Stimulated activated CD8-positive, alpha-beta memory T cell treated with anti-CD3 and anti-CD28 coated beads, Interleukin-15, amount 100 ng/mL, for 24 hours (primary cell): ENCODE measurements at places on chromosomes 4 and X.

- DNase-seq = no peak
Measured at GRCh38 chr4:24747234-24747975, 48.0 kb upstream of the SOD3 start.

- no peak for DNase-seq
Measured at GRCh38 chr4:82785611-82786400, 12.8 kb downstream of the SCD5 start.

DNA sequence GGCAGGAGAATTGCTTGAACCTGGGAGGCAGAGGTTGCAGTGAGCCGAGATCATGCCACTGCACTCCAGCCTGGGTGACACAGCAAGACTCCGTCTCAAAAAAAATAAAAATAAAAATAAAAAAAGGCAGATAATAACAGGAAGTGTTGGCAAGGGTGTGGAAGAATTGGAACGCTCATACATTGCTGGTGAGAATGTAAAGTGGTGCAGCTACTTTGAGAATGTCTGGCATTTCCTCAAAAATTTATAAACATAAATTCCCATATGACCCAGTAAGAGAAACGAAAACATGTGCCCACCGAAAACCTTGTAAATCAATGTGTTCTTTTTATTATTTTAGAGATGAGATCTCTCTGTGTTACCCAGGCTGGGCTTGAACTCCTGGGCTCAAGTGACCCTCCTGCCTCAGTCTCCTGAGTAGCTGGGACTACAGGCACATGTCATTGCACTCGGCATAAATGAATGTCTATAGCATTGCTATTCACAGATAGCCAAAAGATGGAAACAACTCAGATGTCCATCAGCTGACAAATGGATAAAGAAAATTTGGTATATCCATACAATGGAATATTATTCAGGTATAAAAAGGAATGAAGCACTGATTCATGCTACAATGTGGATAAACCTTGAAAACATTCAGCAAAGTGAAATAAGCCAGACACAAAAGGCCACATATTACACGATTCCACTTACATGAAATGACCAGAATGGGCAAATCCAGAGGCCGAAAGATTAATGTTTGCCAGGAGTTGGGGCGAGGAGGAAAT is 63.7 kb upstream of the PLAC1 start:
- no peak for DNase-seq

GRCh38 chrX:31057691-31058090 is 14.2 kb downstream of the FTHL17 start:
- no peak for DNase-seq

GRCh38 chrX:8565729-8566128 is 101.1 kb downstream of the VCX3B start:
- no peak for DNase-seq

DNA sequence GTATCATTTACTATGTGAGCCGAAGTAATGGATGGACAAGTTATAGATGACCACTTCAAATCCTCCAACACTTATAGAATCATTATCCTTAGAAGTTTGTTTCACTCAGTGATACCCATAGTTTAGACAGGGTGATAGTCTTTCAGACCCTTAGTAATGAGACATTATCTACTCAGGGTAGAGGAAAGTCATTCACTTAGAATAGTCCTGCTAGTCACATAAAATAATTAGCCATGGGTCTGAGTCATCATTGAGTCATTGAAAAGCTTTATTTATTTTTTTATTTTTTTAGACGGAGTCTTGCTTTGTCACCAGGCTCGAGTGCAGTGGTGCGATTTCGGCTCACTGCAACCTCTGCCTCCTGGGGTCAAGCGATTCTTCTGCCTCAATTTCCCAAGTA is 321.7 kb upstream of the FSTL5 start:
- no peak for DNase-seq
